NCI-H187 (cell line): ENCODE measurements at places on chromosomes 2 and 18.

DNA sequence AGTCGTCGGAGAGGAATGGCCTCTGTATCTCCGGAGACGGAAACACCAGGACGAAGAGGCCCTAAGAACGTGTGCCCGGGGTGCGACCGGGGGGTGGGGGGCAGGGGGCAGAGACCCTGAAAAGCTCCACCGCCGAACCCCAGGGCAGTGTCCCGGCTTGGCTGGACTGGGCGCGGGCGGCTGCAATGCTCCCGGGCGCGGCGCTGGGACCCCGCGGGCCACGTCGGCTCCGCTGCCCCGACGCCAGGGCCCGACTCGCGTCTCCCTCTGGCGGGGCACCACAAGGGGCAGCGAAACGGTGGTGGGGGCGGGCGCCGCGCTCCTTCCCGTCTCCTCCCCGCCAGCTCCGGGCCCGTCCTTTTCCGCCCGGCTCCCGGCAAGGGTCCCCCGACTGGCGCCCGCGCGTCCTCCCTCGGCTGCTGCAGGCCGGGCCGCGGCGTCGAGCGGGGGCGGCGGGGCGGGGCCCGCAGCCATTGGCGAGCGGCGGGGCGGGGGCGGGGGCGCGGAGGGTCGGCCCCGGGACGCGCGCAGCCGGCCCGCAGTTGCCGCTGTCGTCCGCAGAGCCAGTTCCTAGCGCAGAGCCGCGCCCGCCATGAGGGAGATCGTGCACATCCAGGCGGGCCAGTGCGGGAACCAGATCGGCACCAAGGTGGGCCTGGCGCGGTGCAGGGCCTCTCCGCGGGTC lies at the start of gene TUBB6:
Gene TUBB6 (plus strand): TSS at position 541 of the 685 bp plus-strand sequence. CDS start 52 bp downstream, at position 593.
- no peak for DNase-seq

GRCh38 chr2:143058851-143059250 lies 70.4 kb upstream of the ARHGAP15 start:
- DNase-seq, result no peak

DNA sequence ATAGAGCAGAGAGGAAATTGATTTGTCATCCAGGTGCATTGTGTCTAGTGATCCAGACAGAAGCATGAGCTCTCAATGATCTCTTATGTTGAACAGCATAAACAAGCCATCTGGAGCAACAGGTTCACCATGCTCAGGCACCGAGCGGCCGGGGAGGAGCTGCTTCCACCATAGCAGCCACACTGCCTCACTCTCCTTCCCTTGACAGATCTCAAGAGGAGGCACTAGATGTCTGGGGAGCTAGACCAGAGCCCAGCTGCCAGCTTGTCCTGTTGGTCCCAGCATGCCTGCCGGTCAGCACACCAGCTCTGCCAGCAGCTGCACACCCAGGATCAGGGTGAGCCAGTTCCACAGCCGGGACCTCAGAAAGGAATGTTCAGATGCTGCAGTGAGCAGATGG lies 17.5 kb upstream of the LONRF2 start:
- DNase-seq, result peak; percentile 14

DNA sequence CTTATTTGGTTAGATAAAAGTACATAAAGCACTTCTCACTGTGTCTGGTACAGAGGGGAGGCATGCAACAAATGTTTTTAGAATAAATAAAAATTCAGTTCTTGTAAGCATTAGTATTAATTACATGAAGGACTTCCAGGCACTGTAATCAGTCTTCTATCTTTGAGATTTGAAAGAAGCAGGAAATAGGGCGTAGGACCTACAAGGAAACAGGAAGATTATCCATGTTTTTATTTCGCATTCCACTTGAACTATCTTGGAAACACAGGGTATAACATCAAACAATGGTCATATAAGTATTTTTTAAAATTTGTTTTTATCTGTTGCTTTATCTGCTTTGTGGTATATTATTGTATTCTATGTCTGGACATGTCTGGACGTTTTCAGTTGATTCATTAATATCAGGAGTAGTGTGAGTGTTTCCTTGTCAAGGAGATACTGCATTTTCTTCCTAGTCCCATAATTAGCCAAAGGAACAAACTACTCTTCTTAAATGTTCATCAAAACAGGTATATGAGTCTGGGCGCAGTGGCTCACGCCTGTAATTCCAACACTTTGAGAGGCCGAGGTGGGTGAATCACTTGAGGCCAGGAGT lies 32.5 kb downstream of the BMPR2 start:
- DNase-seq, result no peak

DNA sequence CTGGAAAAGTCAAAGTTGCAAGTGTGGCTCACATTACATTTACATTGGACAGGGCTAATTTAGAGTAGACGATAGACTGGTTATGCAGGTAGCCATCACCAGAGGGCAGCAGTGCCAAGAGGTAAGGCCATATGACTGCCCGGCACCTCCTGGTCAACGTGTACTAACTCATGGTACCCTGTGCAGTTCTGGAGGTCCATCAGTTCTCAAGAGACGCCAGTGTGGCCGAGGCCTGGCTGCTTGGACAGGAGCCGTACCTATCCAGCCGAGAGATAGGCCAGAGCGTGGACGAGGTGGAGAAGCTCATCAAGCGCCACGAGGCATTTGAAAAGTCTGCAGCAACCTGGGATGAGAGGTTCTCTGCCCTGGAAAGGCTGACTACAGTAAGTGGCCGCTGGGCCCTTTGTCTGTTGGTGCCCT lies 65.8 kb upstream of the EML6 start:
- peak; percentile 10 for DNase-seq

GRCh38 chr2:79271456-79271855 lies 111.9 kb upstream of the REG3A start:
- DNase-seq, result no peak

- peak; percentile 88 for DNase-seq
Observed at GRCh38 chr2:231707927-231708772, at the start of gene PTMA. Gene PTMA (plus strand): TSS chr2:231708525. CDS start chr2:231708707, 182 bp downstream.

GRCh38 chr18:23662309-23663263 lies at the start of gene ANKRD29:
Gene ANKRD29 (minus strand): TSS chr18:23662911. CDS start chr18:23662730, 181 bp downstream.
- no peak for DNase-seq

DNA sequence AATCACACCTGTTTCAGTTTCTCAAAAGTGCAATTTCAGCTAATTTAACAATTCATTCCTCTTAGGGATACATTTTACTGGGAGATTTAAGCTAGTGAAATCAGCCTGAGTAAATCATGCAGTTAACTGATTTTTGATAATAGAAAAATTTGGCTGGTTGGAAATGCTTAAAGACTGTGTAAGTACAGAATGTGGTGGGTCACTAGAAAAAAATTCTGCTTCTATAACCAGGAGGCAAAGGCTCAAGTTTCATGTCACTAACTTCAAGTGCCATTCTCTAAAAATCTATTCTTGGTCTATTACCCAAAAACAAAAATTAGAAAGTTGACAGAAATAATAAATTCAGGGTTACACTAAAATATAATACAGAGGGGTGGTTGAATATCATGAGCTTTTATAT lies 271.3 kb downstream of the CCDC178 start:
- DNase-seq, result no peak

- no peak for DNase-seq
Observed at GRCh38 chr2:166314022-166314759, 61.6 kb downstream of the SCN9A start.

DNA sequence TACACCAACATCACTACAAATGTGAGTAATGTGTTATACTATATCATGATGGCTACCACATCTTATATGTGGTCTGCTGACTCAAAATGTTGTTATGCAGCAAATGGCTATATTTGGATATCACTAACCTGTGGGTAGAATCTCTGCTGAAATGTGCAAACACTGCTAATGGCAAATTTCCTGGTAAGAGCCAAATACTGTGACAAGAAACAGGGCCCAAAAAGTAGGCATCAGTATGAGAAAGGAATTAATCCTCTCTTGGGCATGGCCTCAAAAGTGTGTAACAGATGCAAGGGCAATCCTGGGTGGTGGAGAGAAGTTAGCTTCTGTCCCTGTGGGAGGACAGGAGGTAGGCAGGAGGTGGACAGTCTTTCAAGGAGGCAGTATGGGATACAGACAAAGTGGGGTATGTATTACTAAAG lies 13.3 kb downstream of the ATF2 start:
- no peak for DNase-seq

GRCh38 chr2:232871835-232872736 lies 2.0 kb downstream of the SNORC start:
- no peak for DNase-seq

DNA sequence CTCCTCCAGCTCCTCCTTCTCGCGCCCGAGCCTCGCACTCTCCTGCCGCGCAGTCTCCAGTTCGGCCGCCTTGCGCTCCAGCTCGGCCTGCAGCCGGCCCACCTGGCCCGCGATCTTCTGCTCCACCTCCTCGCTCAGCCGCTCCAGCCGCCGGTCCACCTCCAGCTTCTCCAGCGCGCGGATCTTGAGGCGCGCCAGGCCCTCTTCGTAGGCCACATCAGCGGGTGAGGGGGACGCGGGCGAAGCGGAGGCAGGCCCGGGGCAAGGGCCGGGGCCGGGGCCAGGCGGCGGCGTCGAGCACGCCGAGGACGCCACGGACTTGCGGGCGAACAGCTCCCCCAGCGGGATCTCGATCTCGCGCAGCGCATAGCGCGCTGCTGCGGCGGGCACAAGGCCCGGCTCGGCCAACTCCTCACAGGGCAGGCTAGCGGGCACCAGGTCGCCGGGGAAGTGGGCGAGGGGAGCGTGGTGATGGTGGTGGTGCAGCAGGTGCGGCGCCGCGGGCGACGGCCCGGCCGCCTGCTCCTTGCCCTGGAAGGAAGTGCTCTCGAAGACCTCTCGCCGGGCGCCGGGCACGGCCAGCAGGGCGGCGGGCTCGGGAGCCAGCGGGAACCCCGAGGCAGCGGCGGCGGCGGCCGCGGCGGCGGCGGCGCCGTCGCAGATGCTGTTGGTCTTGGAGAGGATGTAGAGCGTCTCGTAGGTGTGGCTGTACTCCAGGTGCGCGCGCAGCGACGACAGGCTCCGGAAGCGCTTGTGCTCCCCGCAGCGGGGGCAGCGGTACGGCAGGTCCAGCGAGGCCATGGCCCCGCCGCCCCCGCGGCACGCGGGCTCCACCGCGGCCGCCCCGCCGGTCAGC lies 15.2 kb downstream of the FBXO41 start:
- DNase-seq, result no peak

DNA sequence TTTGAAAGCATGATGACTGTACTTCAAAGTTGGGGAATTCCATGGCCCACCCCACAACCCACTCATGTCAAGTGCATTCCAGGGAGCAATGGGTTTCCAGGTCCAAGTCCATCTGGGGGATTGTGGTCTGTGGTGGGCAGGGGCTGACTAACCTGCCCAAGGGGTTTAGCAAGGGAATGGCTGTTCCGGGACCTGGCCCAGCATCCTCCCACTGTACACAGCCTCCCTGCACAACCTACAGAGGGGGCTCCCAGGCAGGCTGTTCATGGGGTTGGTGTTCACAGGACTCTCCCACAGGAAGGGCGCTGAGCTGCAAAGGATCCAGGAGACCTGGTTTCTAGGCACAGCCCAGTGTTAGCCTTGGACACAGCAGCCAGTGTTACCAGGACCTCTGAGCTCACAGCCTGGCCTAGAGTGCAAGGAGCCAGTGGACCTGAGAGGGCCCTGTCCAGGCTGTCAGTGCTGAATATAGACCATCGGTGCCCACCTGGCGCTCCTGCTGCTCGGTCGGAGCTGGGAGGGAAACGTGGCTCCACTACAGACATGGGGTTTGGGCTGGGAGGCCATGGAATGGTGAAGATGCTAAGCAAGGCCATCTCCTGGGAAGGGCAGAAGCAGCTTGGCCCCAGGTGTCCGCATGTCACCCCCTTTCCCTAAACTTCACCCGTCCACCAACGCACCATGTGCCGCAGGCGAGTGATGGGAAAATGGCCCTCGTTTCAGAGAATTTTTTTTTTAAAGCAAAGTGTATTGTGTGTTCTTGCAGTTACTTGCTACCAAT lies 317.2 kb downstream of the GBX2 start:
- no peak for DNase-seq

DNA sequence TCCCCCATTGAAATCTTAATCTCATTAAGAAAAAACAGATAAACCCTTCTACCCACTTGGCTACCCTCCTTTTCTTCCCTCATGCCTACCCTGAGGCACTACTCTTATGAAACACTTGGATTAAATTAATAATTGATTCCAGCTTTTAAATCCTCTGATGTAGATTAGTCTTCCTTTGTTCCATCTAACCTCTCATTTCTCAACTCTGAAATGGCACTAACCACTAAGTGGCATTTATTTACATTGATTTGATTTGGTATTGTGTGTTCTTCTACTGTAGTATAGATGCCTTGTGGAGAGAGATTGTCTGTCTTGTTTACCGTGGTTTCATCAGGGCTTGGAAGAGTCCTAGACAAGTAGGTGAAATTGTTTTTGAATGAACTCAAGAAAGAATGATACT lies 26.7 kb downstream of the ITGA4 start:
- DNase-seq, result peak; percentile 40

DNA sequence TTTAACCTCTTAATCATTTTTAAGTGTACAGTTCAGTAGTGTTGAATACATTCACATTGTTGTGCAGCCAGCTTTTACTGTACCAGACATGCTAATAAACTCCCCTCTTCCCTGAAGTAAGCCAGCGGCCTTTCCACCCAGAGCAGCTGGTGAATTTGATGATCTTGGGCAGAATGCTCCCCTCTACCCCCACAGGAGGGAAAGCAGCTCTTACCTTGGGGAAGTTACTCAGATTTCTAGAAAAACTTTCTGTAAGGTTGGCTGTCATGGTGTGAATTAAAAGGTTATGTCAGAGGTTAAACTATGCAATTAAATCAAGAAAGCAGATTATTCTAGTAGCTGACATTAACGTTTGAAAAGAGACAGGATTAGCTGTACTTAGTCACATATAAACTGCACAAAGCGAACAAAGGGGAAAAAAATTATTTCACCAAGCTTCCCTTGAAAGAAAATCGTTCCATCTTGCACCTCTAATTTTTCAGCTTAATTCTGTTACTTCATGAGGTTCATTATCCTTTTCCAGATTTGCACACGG lies 398.5 kb upstream of the NRP2 start:
- no peak for DNase-seq

- peak; percentile 73 for DNase-seq
Observed at GRCh38 chr18:48222118-48222517, 187.1 kb downstream of the ZBTB7C start.

GRCh38 chr18:55064760-55065159 lies 105.5 kb upstream of the CCDC68 start:
- DNase-seq, result no peak

DNA sequence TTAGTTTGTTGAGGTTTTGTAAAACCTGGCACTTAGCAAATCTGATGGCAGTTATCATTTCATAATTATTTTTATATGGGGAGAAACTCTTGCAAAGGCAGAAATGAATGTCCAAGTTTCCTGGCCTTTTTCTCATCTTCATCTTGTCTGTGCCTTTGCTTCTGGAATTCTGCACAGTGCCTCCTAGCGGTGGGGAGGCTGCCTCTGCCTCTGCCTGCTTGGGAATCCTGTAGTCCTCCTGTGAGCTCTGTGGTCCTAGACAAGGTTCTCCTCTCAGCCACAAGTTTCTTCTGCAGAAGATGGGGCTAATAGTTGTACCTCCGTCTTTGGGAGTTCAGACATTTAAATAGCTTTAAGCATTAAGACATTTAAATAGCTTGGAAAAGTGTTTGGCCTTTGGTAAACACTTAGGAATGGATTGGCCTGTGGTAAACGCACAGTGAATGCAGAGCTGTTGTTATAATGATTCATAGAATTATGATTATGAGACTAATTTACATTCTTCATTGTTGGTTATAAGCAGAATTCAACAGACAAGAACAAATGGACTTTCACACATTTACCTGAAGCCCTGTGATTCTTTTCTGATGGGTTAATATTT lies 101.2 kb downstream of the ZNF236 start:
- no peak for DNase-seq
